ENCODE measurements at places on chromosomes 12 and 14.

- DNase-seq: no peak
Observed at GRCh38 chr12:77130193-77130592, 64.8 kb upstream of the E2F7 start.

- no peak for DNase-seq
Observed at GRCh38 chr12:114668886-114669288, 15.1 kb downstream of the TBX3 start.

DNA sequence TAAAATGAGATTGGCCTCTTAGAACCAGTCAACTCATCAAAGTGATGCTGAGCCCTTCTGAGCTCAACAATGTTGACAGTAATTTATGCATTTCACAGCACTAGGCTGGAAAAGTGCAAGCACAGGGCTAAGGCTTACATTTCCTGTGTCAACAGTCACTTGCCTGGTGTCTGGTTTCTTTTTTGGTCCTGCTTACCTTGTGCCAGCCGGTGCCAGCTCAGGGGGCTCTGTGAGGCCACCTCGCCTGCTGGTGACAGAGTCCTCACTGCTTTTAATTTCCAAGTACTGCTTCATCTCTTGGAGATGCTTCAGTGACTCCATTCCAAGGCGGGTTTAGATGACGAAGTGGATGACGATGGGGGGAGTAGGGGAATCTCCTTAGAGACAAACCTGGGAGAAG is 53.1 kb upstream of the KCNA1 start:
- DNase-seq: no peak

GRCh38 chr12:131674373-131674772 is 36.5 kb upstream of the SFSWAP start:
- no peak for DNase-seq

DNA sequence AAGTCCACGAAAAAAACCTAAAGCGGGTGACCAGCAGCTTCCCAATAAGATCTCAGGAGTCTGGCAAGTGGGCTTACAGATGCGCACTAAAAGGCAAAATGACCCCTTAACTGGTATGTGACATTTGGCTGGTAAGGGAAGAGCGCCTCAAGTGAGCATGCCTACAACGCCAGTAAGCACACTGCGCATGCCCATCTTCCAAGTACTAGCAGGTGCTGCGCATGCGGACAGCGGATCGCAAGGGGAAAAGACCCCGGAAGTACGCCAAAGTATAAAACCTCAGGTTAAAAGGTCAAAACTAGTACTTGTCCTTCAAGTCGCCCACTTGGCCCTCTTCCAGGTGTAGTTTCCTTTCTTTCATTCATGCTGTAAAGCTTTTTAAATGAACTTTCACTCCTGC is 518.5 kb upstream of the MDGA2 start:
- no peak for DNase-seq

- no peak for DNase-seq
Observed at GRCh38 chr12:106141452-106141851, 2.7 kb upstream of the NUAK1 start.

DNA sequence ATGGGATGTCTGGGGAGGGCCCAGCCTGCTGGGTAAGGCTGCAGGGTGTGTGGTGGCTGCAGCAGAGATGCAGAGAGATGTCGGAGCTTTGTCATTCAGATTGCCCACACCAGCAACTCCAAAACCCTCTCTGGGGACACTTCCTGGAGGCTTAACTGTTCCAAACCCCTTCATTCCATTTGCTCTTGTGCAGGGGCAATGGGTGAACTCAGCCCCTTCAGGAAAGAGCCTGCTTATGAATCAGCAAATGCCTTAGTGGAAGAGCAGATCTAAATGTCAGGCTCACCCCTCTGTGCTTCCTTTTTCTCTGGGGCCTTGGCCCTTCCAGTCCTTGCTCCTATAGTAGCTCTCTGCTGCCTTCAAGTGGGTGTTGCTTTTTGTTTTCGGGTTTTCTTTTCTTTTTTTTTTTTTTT is 36.7 kb upstream of the GPATCH2L start:
- no peak for DNase-seq

- DNase-seq: no peak
Observed at GRCh38 chr12:132206046-132206434, 61.8 kb downstream of the NOC4L start.

GRCh38 chr12:116969615-116970585 is 59.1 kb downstream of the FBXW8 start:
- DNase-seq: no peak

DNA sequence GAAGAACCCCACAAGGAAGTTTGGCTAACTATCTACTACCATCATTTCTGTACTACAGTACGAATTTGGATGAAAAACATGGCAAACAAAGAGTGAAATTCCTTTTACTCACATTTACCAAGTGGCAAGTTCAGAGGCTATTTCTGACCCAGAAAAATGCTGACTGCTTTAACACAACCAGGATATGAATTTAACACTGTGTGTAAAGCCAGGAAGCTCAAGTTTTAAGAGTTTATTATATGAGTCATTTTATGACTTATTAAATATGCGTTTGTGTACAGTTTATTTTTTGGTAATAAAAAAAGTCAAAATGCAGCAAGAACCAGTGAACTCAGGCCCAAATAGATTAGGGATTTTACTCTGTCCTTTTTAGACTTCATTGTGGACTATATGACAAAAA is 58.4 kb upstream of the STAC3 start:
- DNase-seq: no peak

GRCh38 chr12:6118891-6119568 is 5.4 kb downstream of the VWF start:
- no peak for DNase-seq

GRCh38 chr12:50929831-50930230 is 22.5 kb upstream of the HIGD1C start:
- no peak for DNase-seq

DNA sequence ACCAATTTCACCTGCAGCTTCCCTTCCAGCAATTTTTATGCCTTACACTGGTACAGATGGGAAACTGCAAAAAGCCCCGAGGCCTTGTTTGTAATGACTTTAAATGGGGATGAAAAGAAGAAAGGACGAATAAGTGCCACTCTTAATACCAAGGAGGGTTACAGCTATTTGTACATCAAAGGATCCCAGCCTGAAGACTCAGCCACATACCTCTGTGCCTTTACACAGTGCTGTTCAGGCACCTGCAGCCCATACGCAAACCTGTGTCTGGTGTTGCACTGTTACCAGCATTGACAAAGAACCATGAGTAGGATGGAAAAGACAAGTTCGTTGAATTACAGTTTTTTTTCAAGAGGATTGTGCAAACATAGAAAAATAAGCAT is 432.0 kb upstream of the OR4E1 start:
- DNase-seq: no peak
